ENCODE measurements at places on chromosomes 7 and 10.

- DNase-seq = no peak
These were observed 96.3 kb downstream of the ATXN7L1 start for GRCh38 chr7:105779856-105780780.

GRCh38 chr7:55572378-55573233 lies at the start of gene VOPP1:
Gene VOPP1, minus strand, starts transcription at chr7:55572502. Its CDS starts 178 bp downstream, at chr7:55572324.
- DNase-seq = peak; percentile 68

DNA sequence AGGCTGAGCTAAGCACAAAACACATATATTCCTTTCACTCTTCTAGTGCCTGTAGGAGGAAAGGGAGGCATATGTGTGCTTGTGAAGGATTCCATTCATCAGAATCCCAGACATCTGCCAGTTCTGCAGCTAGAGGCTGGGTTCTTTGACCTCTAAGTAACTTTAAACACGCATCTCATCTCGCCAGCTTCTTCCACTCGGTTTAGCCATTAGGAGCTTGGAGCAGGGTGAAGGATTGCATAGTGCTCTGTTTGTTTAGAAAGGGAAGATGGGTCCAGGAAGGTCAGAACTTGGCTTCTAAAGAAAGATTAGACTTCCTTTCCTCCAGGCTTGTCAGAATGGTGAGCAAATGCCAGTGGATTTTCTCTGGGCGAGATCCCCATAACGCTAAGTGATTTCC lies 43.6 kb downstream of the HK1 start:
- DNase-seq = no peak

- DNase-seq = no peak
These were observed 41.6 kb downstream of the RBM28 start for GRCh38 chr7:128302139-128302538.

DNA sequence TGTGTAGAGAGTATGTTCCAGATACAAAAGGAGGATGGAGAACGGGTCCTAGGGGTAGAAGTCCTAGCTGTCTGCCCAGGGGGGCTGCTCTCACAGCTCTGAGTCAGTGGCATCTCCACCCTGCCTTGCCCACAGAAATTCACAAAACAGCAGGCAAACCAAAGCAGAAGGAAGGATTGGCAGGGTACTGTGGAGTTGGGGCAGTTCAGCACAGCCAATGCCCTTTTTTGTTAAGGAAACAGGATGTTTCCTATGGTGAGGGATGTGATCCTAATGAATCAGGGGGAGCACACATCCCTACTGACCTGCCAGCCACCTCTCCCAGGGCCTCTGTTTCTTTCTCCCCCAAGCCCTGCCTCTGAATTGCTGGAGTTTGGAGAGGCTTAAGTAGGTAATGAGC lies 457.6 kb downstream of the PLXNA4 start:
- no peak for DNase-seq

- DNase-seq = no peak
These were observed 168.8 kb upstream of the POT1 start for GRCh38 chr7:125098377-125098970.

DNA sequence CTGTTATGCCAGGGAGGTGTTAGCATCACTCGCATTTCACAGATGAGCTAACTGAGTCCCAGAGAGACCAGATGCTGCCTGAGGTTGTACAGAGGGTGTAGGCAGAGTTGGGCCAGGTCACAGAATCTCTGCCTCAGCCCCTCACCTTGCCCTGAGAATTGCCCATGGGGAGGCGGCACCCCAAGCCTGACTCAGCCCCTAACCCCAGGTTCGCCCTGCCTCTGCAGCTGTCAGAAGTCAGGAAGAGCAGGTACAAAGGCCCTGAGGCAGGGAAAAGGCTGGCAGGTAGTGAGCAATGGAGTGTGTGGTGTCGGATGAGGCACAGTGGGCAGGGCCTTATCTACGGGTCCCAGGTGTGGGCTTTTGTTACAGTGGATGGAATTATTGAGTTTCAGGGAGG lies 79.4 kb downstream of the MYL10 start:
- DNase-seq = no peak

DNA sequence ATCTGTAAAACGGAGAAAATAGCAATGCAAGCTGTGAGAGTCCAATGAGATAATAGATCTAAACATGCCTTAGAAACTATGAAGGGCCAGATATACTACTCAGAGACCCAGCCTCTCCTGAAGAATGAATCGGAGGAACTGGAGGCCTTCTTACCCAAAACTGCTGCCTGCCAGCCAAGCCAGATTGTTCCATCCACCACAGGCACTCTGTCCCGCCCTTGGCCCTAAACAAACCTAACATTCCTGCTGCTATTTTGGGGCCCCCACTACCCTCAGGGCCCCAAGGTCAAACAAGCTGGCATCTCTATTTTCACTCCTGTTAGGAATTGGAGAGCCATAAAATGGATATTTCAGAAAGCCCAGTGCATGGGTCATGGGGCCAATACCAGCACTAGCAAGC lies 48.0 kb upstream of the HMX3 start:
- no peak for DNase-seq

- no peak for DNase-seq
These were observed 3.9 kb downstream of the CXCL12 start for GRCh38 chr10:44380829-44381600.

GRCh38 chr10:77049896-77050295 lies 587.7 kb downstream of the KCNMA1 start:
- DNase-seq = no peak

GRCh38 chr10:83432261-83433045 lies 706.9 kb upstream of the GHITM start:
- DNase-seq = no peak

- no peak for DNase-seq
These were observed 511.6 kb downstream of the CALN1 start for GRCh38 chr7:71900556-71900955.

DNA sequence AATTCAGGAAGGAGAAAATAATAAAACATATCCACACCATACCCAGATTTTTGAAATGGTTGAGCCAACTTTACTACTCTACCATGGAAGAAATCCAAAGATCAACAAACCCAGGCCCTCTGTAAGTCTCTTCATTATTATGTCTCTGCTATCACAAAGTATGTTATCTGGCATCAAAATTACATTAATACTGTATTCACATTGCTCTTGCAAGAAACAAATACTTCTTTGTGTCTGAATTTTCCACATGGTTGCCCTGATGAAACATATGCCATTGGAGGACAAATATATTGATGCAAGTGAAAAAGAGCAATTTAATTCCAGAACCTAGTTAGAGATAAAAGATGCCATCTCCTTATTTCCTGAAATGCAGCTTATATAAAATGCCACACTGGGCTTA lies 204.0 kb downstream of the FZD1 start:
- DNase-seq = no peak

DNA sequence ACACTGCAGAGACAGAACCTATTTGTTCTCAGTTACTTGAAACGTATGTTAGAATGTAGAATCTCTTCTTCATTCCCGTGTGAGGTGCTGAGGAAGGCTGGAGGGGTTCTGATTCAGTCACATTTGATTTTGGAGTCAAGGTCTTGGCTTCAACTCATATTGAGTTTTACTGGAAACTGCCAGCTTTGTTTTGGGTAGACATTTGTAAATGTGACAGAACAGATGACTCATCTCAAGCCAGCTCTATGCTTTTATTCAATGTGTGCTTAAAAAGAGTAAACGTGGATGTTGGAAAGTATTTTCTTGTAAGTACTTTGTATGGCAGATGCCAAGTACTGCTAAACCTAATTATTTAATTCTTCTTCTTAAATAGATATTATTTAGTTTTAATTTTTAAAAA lies 780.8 kb upstream of the C7orf33 start:
- no peak for DNase-seq

- DNase-seq = peak; percentile 59
These were observed 33.9 kb downstream of the KAZALD1 start for GRCh38 chr10:101095550-101096213.

GRCh38 chr7:45704683-45705016 lies 130.5 kb downstream of the ADCY1 start:
- DNase-seq = no peak
